A549 treated with ZK216348 at 1 μM for 4 hours (cell line): ENCODE measurements at places on chromosomes 2 and 18. TPM values are rescaled to one million over a fixed set of nuclear protein-coding genes. Genes with fewer than 3 reads are reported as not detected.

CTAGE1 gene
- total RNA-seq: not detected in 5 replicates

FOXI3 gene
- 0.08 TPM in 1 of 5 replicates, not detected in the others for total RNA-seq

EPAS1 gene
- 87.7 to 124 TPM (median 120 TPM) in 5 replicates for total RNA-seq

SP100 gene
- 25.2 to 37.3 TPM (median 27.6 TPM) in 5 replicates for total RNA-seq

ANKRD12 gene
- total RNA-seq: 2.6 to 6.0 TPM (median 4.8 TPM) in 5 replicates

ELP2 gene
- 28.9 to 39.0 TPM (median 34.7 TPM) in 5 replicates for total RNA-seq

HK2 gene
- total RNA-seq: 0.76 to 1.3 TPM (median 1.1 TPM) in 5 replicates

PARD3B gene
- total RNA-seq: 0.73 to 1.1 TPM (median 0.85 TPM) in 5 replicates

C2orf80 gene
- not detected in 5 replicates for total RNA-seq

SLC35F6 gene
- total RNA-seq: 30.8 to 39.4 TPM (median 38.7 TPM) in 5 replicates

CIB4 gene
- 0.44 to 0.93 TPM (median 0.52 TPM) in 3 of 5 replicates, not detected in the others for total RNA-seq

ATOH8 gene
- 7.8 to 14.0 TPM (median 9.8 TPM) in 5 replicates for total RNA-seq
